EH (cell line): ENCODE measurements at places on chromosomes 11 and 22.
A peak's percentile ranks its signal among the peaks of the same experiment; 100 is the strongest.

DNA sequence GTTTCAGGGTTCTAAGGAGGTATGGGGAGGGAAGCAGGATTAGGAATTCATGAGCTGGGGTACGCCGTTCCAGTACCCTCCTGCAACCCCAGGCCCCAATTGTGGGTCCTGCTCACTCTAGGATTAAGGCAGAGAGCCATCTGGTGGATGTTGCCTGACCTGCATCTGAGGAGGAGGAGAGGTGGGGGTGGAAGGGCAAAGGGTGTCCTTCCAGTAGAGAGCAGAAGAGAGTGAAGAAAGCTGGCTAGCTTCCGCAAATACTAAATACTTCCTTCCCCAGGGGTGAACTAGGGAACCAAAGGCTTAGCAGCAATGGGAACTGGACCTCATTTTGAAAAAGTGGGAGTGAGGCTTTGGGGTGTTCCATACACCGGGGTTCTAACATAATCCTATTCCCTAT is 10.6 kb downstream of the LRRC51 start:
- DNase-seq = peak; percentile 70

GRCh38 chr22:49756201-49756600 is 71.5 kb downstream of the BRD1 start:
- no peak for DNase-seq

DNA sequence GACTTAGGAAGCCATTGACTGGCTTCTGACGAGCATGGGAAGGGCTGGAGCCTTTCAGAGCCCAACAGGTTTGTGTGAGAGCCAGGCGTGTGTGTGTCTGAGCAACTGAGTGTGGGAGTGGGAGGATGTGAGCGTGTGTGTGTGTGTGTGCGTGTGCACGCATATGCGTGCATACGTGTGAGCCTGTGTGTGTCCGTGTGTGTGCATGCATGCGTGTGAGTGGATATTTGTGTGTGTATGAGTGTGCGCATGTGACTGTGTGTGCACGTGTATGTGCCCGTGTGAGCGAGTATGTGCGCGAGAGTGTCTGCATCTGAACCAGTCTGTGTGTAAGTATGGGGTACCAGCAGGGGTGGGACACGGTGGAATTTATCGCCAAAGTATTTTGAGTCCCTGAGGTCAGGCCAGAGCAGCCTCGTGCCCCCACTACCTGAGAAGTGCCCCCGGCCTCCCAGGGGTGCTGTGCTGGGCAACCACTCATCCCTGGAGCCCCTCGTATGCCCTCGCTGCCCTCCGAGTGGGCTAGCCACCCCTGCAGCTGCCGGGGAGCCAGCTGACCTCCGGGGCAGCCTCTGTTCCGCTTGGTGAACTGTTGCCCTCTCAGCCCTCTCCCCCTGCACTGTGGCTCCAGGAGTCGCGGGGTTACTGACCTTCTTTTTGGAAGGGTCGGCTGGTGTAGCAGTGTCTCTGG is 38.5 kb downstream of the LRP5 start:
- DNase-seq = no peak

DNA sequence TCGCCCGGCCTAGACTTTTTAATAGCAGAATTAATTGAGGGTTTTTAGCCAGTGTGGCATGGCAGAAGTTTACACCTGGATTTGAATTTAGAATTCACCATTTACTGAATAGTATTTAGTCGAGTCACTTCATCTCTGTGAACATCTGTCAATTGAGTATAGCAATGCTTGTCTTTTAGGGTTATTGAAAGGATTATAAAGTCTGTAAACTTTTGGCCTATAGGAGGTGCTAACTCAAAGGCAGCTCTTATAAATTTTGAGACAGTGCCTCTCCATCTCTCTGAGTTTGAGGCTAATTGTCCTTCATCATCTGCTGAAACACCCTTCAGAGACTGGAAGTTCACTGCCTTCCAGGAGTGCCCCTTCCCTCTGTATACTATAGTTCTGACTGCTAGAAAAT is 205.0 kb downstream of the NELL1 start:
- DNase-seq = no peak

- peak; percentile 25 for DNase-seq
These were observed 21.3 kb upstream of the OR52M1 start for GRCh38 chr11:4523666-4524065.

DNA sequence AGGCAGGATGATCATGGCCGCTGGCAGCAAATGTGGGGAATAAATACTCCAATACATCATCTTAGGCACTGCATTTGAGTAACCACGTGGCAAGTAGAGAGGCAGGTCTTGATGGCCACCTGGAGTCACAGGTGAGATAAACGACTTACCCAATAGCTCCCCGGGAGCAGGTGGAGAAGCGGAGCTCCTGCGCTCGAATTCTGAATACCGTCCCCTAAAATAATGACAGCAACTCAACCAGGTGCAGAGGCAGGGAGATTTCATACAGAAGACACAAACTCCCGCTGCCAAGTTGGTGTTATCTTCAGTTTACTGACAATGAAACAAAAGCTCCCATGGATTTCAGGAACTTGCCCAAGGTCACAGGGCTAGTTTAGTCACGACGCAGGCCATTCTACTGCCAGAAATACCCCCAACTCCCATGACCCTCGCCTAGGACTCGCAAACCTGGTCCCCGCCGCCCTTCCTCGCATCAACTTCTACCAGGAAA is 437 bp downstream of the SLC43A3 start:
- peak; percentile 29 for DNase-seq

DNA sequence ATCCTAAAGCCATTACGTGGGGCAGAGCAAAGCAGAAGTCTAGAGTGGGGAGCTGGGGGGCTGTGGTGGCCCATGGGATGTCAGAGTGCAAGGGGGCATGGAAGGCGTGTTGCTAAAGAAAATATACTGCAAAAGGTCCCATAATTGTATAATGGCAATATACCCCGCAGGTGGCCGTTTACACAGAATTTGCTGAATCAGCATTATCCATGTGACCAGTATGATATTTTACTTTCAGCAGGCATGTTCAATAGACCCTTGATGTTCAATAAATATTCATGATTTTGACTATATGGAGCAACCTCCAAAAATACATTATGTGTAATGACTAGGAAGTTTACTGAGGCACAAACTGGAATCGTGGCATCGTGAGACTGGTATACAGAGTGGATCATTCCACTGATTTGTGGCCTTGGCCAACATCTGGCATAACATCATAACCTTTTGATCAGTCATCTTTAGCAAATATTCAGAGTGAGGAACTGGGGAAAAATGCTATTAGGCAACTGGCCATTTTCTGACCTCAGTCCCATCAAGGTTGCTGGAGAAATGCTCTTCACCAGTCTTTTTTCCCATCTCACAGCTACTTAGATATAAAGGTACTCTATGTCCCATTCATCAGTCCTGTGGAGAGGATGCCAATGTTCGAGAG is 29.3 kb upstream of the PPP2R1B start:
- DNase-seq = peak; percentile 73

GRCh38 chr22:49137206-49137840 is 690.4 kb downstream of the BRD1 start:
- no peak for DNase-seq

DNA sequence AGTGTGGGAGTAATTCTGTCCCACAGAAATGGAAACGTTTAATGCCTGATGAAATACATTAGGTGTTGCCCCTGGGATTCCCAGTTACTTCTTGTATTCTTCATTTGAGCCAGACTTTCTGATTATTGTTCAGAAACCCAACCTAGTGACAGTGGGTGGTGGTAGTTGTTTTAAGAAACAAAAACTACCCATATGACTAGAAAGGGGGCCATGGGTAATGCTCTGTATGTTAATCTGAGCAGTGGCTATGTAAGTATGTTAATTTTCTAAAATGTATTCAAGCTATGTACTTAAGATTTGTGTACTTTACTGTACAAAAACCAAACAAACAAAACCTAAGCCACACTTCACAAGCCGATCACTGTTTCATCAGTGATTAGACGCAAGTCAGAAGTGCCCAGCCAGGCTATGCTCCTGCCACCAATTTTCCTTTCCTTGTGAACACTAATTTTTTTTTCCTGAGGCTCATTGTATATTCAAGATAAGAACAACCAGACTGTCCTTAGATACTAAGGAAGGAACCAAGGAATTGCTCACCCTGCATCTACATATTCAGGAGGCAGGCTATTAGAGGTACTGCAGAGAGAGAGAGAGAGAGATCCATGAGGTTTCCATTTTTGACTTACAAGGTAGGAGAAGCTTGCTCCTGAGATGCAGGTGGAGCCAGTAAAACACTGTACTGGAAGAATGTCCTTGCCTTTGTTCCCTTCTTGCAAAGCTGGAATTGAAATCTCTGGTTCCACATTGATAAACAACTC is 122.7 kb downstream of the DBX1 start:
- no peak for DNase-seq

GRCh38 chr11:59760771-59761170 is 5.6 kb downstream of the STX3 start:
- DNase-seq = no peak

GRCh38 chr11:117748771-117749540 is 48.1 kb downstream of the DSCAML1 start:
- DNase-seq = no peak

DNA sequence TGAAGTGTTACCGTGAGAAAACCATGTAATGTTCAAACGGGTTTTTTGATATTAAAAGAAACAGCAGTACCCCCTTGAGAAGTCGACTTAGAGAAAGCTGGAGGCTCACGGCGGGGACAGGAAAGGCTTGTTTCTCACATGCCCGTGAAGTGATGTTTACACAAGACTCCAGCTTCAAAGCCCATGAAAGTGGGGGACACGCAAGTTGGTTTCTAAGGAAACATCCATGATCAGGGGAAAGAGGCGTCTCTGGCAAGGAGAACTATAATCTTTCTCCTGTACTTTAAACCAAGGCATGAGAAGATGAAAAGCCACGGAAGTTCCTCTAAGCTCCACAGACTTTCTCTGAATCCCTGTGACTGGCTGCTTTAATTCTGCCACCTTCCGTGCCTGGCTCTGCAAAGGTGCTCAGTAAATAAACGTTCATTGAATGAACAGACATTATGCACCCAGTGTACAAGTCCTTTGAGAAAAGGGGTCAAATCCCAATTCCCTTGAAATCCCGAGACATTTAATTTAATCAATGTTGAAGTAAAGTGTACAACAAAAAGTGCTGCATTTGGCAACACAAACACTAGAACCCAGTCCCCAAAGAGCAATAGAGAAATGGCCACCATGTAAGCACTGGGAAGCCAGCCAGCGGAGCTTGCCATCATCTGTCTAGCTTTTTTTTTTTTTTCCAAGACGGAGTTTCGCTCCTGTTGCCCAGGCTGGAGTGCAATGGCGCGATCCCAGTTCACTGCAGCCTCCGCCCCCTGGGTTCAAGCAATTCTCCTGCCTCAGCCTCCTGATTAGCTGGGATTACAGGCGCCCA is 58.7 kb downstream of the AHNAK start:
- no peak for DNase-seq

- no peak for DNase-seq
These were observed 2.5 kb downstream of the USP18 start for GRCh38 chr22:18152519-18152918.

DNA sequence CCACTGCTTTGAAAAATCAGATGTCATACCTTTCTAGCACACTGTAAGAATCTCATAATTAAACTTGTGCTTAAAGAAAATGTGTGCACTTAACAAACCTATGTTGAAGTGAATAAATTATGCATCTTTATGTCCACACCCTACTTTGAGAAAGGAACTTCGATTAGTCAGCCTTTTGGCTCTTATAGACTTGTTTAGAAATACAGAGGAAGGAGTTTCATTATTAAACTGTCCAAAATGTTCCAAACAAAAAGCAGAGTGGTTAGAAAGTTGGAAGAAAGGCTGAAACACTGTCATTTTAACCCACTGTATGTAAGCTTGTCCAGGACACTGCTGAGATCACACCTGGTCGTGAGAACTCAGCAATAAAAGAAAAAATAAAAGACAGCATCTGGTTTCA is 863.2 kb upstream of the CHORDC1 start:
- DNase-seq = no peak

GRCh38 chr11:87465716-87466115 is 428.0 kb downstream of the TMEM135 start:
- DNase-seq = no peak

DNA sequence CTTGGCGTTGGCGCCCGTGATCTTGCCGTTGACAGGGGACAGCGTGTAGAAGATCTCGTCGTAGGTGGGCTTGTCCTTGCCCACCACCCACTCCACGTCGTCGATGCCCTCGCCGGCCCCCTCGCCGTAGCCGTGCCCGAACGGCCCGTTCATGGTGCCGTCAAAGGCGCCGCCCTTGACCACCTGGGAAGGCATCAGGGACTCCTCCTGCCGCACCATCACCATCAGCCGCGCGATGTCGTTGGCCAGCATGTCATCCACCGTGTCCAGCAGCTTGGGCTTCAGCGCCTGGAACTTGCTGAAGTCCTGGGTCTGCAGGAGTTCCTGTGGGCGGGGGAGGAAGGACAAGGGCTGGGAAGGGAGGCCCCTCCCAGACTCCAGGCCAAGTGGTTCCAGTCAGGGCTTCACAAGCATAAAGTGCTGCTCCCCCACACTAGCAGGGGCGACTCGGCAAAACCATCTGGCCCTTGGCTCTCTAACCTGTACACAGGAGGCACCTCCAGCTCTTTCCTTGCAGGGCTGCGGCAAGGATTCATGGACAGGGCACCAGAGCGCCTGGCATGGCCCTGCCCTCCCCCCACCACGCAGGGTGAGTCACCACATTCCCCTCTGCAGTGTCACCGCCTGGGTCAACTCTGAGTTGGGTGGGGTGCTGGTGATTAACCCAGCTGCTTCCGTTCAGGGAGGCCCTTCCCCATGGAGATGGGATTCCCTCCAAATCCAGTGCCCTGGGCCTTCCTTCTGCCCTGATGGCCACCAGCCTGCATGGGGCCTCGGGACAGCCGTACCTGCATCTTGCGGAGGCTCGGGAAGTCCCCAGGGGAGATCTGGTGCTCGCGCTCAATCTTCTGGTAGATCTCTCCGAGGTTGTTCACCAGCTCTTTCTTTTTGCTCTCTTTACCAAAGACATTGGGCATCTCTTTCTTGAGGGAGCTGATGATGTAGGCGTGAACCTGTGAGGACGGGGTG is 10.4 kb upstream of the CDC42BPG start:
- peak; percentile 97 for DNase-seq

DNA sequence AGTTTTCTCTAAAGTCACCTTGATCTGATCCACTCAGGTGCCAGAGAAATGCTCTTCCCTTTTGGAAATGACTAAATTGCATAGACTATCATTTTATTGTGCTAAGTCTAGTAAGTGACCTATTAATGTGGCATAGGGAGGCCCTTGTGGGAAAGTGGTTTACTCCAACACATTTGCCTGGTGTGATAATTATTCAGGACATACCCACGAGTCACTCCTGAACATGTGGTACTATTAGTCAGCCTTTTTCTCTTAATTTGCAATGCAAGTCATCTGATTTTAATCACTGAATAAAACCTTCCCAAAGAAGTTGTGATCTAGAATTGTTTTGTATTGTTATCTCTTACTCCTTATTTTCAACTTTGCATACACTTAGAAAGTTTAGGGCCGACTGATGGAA is 148.7 kb downstream of the OR4C45 start:
- no peak for DNase-seq
